Gastrocnemius medialis (tissue), 4 donors: ENCODE measurements at places on chromosomes 1 and 21. TPM values are rescaled to one million over a fixed set of nuclear protein-coding genes. Genes with fewer than 3 reads are reported as not detected.

Gene ZMYM4
- total RNA-seq, result 25.3 TPM

DNA sequence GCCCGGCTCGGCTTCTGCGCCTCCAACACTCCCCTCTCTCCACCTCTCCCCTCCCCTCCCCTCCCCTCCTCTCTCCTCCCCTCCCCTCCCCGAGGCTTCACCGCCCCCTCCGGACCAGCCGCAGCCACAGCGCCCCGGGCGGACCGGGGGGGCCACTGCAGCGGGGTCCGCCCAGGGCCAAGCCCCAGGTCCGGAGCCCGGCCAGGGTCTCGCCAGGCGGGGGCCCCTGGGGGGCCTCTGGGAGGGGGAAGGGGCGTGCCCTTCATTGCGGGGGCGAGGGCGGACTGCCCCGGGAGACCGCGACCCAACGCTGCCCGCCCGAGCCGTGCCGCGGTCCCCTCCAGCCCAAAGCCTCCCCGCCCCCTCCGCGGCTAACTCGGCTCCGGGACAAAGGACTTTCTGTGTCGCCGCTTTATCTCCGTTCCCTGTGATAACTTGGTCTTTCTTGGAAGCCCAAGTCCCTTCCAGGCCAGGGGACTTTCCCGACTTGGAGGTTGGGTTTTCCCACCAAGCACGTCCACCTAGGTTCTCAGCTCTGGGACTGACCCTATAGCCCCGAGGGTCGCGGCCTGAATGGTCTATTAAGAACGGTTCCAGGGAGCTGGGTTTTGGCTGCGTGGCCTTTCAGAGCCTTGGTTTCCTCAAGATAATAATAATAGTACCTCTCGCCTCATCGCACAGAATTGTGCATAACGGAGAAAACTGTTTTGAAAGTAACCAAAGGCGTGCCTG, at the start of gene UBQLN4:
Gene UBQLN4, minus strand, starts transcription at position 31 of the 732 bp plus-strand sequence. CDS start 97 bp downstream, outside the sequence.
- H3K4me3 ChIP-seq, result peak within 1 kb of the TSS; percentile 91
- peaks cover 15% of the 10 kb centered on the region for H3K36me3 ChIP-seq
- peak within 1 kb of the TSS; percentile 98 for H3K27ac ChIP-seq
- peak; percentile 90 for DNase-seq
- H3K27me3 ChIP-seq, result no peaks in the 10 kb centered on the region
- peaks cover 26% of the 10 kb centered on the region for H3K4me1 ChIP-seq

DNA sequence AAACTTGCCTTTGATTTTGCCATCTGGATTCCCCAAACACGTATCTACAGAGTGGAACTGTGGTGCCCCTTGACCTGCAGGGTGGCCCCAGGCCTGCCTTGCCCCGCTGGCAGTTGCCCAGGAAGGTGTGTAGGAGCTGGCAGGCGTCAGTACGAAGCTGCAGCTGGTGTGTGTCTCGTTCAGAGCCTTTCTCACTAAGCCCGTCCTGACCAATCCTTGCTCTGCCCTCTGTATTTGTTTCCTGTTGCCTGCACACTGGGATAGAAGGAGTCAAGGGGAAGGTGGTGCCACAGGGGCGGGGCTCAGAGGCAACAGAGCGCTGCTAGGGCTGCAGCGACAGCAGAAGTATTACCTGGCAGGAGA, 5.2 kb upstream of the VSIG8 start:
- DNase-seq, result no peak
- no peaks in the 10 kb centered on the region for H3K36me3 ChIP-seq
- no peak overlapping the region for H3K27ac ChIP-seq
- no peak overlapping the region for H3K4me3 ChIP-seq

GRCh38 chr1:152108882-152109222, 6.4 kb downstream of the TCHH start:
- H3K27me3 ChIP-seq, result peaks cover 81% of the 10 kb centered on the region
- H3K4me3 ChIP-seq, result no peak overlapping the region
- H3K27ac ChIP-seq, result no peak overlapping the region
- no peak for DNase-seq
- no peaks in the 10 kb centered on the region for H3K36me3 ChIP-seq
- H3K4me1 ChIP-seq, result peaks cover 14% of the 10 kb centered on the region

DNA sequence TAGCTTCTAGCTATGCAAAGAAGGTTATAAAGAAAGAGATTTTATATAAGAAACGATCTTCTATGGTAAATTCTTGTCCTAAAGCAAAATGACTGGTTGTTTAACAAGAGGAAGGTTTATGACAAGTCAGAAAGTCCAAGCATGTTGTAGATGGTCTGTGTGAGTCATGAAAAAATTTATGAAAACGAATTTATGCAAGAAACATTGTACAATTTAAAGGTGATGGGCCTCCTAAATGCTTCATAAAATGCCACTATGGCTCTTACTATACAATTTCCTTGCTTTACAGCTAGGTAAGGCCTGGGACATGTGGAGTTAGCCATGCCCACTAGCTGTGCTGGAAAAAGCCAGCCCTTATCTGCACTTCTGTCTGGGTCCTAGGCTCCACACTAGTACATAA, 125.4 kb downstream of the PTGER3 start:
- H3K4me3 ChIP-seq, result no peak overlapping the region
- H3K27ac ChIP-seq, result no peak overlapping the region
- H3K27me3 ChIP-seq, result no peaks in the 10 kb centered on the region
- H3K36me3 ChIP-seq, result no peaks in the 10 kb centered on the region
- no peaks in the 10 kb centered on the region for H3K4me1 ChIP-seq
- DNase-seq, result no peak

DNA sequence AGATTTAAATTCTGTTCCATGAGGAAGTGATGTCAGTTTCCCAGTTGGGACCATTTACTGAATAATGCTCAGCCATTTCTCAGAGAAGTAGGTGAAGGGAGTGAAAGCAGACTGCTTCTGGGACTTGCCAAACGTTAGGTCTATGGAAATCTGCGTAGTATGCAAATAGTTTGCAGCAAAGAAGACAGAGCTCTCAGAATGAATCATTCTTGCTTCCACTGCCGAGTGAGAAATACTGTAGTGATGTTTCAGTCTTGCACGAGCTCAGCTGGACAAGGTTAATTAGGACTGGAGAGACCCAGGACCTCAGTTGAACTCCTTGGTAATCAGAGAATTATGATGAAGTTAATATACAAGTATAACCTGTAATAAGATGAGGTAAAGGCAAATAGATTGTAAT, 317.7 kb upstream of the DAB1 start:
- DNase-seq, result no peak
- H3K36me3 ChIP-seq, result no peaks in the 10 kb centered on the region
- H3K27ac ChIP-seq, result no peak overlapping the region
- no peaks in the 10 kb centered on the region for H3K27me3 ChIP-seq
- H3K4me1 ChIP-seq, result no peaks in the 10 kb centered on the region
- no peak overlapping the region for H3K4me3 ChIP-seq

DNA sequence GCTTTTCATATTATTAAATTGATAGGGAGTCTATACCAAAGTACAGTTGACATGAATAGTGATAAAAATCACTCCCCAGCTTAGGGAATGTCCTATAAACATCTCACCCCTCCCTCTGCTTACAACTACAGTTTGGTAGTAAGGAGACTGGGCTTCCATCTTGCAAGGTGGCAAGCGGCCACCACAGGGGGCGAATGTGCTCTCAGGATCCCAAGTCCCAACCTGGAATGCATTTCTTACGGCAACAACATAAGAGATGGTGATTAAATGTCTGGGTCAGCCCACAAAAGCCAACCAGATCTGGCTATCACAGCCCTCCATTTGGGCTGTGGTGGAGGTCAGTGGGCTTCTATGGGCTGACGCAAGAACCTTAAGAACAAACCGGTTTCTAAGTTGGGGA, 68.0 kb downstream of the SMYD2 start:
- no peak overlapping the region for H3K27ac ChIP-seq
- DNase-seq, result no peak
- H3K4me3 ChIP-seq, result no peak overlapping the region
- H3K4me1 ChIP-seq, result peaks cover 8% of the 10 kb centered on the region

Gene GPATCH4
- 40.3 TPM for total RNA-seq

DNA sequence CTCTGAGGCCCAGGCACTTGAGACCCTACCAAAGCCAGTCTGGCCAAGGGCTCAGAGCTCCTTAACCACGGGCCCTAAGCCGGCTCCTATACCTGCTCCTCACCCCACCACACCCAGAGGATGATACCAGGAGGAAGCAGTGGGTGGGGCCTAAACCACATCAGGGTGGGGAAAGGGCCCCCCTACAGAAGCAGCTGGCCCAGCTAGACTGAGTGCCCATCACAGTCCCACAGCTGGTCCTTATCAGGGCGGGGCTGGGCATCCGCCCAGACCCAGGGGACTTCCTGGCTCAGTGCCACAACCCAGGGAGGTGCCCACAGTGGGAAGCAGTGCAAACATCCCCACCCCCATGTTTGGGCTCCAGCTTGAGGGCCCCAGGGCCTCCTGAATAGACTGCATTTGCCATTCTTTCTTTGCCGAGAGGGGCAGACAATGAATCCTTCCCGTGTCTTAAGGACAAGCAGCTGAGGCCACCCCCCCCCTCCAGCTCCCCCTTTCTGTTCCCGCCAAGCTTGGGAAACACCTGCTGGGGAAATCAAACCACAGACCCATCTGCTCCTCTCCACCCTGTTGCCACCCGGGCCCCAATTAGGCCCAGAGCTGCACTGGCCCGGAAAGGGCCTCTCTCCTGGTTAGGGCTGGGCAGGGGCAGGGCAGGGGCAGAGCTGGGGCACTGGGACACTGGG, 6.2 kb downstream of the E2F2 start:
- no peaks in the 10 kb centered on the region for H3K36me3 ChIP-seq
- H3K27me3 ChIP-seq, result no peaks in the 10 kb centered on the region
- H3K4me1 ChIP-seq, result peaks cover 11% of the 10 kb centered on the region
- H3K27ac ChIP-seq, result no peak overlapping the region

GRCh38 chr1:36321119-36321951, 2.1 kb downstream of the EVA1B start:
- peak; percentile 60 for DNase-seq
- peak overlapping the region; percentile 39 for H3K4me3 ChIP-seq

GRCh38 chr1:209751627-209752231, 4.1 kb upstream of the TRAF3IP3 start:
- no peak overlapping the region for H3K4me3 ChIP-seq
- DNase-seq, result no peak
- H3K27ac ChIP-seq, result no peak overlapping the region
- no peaks in the 10 kb centered on the region for H3K36me3 ChIP-seq
- no peaks in the 10 kb centered on the region for H3K27me3 ChIP-seq

Gene AUNIP
- not detected for total RNA-seq

- DNase-seq, result peak; percentile 32
- no peaks in the 10 kb centered on the region for H3K36me3 ChIP-seq
- no peaks in the 10 kb centered on the region for H3K4me1 ChIP-seq
- no peaks in the 10 kb centered on the region for H3K27me3 ChIP-seq
These were observed 27.0 kb upstream of the IGSF3 start for GRCh38 chr1:116694524-116694923.

GRCh38 chr1:185314411-185314810, 2.6 kb downstream of the IVNS1ABP start:
- H3K36me3 ChIP-seq, result no peaks in the 10 kb centered on the region
- no peaks in the 10 kb centered on the region for H3K27me3 ChIP-seq
- peaks cover 36% of the 10 kb centered on the region for H3K4me1 ChIP-seq
- no peak for DNase-seq

Gene PPM1J
- 4.9 TPM for total RNA-seq

- no peaks in the 10 kb centered on the region for H3K27me3 ChIP-seq
- no peak for DNase-seq
- H3K27ac ChIP-seq, result no peak overlapping the region
- no peak overlapping the region for H3K4me3 ChIP-seq
These were observed 64.0 kb upstream of the ASB17 start for GRCh38 chr1:75996196-75996595.

DNA sequence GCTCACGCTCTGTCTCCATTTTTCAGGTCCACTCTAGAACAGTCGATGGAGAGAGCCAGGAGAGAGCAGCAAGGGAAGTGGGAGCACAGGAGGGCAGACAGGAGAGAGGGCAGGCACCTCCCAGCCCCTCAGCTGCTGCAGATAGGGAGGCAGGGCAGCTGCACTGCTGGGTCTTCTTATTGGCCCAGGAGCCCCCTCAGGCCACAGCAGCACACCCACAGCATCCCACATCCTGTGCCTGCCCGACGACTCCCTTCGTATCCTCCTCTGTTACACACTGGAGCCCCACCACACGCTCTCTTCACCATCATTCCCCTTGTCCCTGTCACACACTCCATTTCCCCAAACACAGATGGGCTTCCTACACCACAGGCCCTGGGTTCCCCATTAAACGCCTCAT, 13.7 kb upstream of the ARTN start:
- H3K4me1 ChIP-seq, result no peaks in the 10 kb centered on the region
- no peaks in the 10 kb centered on the region for H3K27me3 ChIP-seq
- peaks cover 12% of the 10 kb centered on the region for H3K36me3 ChIP-seq
- no peak overlapping the region for H3K27ac ChIP-seq

Gene OLFML2B
- total RNA-seq, result 3.7 TPM

DNA sequence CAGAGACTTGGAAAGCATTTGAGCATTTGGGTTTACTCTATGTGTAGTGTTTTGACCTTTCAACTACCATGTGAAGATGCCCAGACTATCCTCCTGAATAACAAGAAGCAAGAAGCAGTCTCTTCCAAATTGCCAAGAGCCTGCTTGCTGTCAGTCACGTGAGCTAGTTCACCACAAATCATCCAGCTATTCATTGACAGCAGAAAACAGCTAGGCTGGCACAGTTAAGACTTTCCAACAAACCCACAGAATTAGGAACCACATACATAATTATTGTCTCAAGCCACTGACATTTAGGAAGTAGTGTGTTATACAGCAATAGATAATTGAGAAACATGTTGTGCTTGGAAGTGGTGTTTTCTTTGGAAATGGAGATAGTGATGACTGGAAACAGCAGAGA, 1652.0 kb downstream of the NCAM2 start:
- no peaks in the 10 kb centered on the region for H3K36me3 ChIP-seq
- H3K4me1 ChIP-seq, result no peaks in the 10 kb centered on the region
- no peak for DNase-seq
- H3K27ac ChIP-seq, result no peak overlapping the region

Gene GBP4
- 4.4 TPM for total RNA-seq

- no peaks in the 10 kb centered on the region for H3K36me3 ChIP-seq
- H3K4me3 ChIP-seq, result no peak overlapping the region
- no peaks in the 10 kb centered on the region for H3K27me3 ChIP-seq
- no peak for DNase-seq
- no peak overlapping the region for H3K27ac ChIP-seq
These were observed 87.8 kb upstream of the ATF3 start for GRCh38 chr1:212520746-212521145.

Gene SH3GLB1
- total RNA-seq, result 145 TPM

DNA sequence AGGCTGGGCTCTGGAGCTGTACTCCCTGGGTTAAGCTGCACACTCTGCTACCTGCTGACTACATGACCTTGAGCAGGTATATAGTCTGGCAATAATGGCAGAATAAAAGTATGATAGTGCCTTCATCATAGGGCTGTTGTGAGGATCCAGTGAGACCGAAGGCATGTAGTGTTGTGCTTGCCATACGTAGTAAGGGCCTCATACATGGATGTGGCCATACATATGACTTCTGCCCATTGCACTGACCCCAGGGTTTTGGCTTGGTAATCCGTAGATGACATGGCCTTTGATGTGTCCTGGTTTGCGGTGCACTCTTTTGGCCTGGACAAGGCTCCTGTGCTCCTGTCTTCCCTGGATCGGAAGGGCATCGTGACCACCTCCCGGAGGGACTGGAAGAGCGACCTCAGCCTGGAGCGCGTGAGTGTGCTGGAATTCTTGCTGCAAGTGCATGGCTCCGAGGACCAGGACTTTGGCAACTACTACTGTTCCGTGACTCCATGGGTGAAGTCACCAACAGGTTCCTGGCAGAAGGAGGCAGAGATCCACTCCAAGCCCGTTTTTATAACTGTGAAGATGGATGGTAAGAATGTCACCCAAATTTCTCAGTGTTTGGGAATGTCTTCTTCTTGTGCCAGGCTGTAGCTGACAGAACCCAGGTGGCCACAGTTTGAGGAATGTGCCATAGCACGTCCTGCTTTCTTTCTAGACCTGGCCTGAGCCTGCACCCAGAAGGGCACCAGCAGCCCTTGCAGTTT, 17.0 kb upstream of the CD101 start:
- H3K4me3 ChIP-seq, result no peak overlapping the region
- H3K27ac ChIP-seq, result no peak overlapping the region
- H3K4me1 ChIP-seq, result no peaks in the 10 kb centered on the region
- no peak for DNase-seq
- H3K27me3 ChIP-seq, result no peaks in the 10 kb centered on the region

Gene BARHL2
- total RNA-seq, result not detected

Gene MRPL39
- total RNA-seq, result 56.6 TPM
